ENCODE measurements at places on chromosomes 4 and X. TPM values are rescaled to one million over a fixed set of nuclear protein-coding genes. Genes with fewer than 3 reads are reported as not detected.
A peak's percentile ranks its signal among the peaks of the same experiment; 100 is the strongest.

FUNDC1 gene
- 11.1 TPM for total RNA-seq

RBMX2 gene
- 18.9 TPM for total RNA-seq

CDS1 gene
- 0.05 TPM for total RNA-seq

SSX1 gene
- 0.15 TPM for total RNA-seq

ARHGAP24 gene
- 0.61 TPM for total RNA-seq

- no peak overlapping the region for H3K27ac ChIP-seq
- H3K4me3 ChIP-seq, result no peak overlapping the region
- peaks cover 3% of the 10 kb centered on the region for H3K36me3 ChIP-seq
- no peak for DNase-seq
Measured at GRCh38 chr4:4559596-4559995, 17.7 kb upstream of the STX18 start.

- H3K4me1 ChIP-seq, result no peaks in the 10 kb centered on the region
- DNase-seq, result no peak
- no peak overlapping the region for H3K4me3 ChIP-seq
- H3K27me3 ChIP-seq, result no peaks in the 10 kb centered on the region
- H3K36me3 ChIP-seq, result no peaks in the 10 kb centered on the region
Measured at GRCh38 chr4:149292425-149293007, 523.1 kb downstream of the IQCM start.

GRCh38 chr4:112673076-112673475 lies 36.1 kb downstream of the LARP7 start:
- H3K4me1 ChIP-seq, result no peaks in the 10 kb centered on the region
- H3K27me3 ChIP-seq, result no peaks in the 10 kb centered on the region
- DNase-seq, result no peak
- no peaks in the 10 kb centered on the region for H3K36me3 ChIP-seq
- no peak overlapping the region for H3K27ac ChIP-seq

DNA sequence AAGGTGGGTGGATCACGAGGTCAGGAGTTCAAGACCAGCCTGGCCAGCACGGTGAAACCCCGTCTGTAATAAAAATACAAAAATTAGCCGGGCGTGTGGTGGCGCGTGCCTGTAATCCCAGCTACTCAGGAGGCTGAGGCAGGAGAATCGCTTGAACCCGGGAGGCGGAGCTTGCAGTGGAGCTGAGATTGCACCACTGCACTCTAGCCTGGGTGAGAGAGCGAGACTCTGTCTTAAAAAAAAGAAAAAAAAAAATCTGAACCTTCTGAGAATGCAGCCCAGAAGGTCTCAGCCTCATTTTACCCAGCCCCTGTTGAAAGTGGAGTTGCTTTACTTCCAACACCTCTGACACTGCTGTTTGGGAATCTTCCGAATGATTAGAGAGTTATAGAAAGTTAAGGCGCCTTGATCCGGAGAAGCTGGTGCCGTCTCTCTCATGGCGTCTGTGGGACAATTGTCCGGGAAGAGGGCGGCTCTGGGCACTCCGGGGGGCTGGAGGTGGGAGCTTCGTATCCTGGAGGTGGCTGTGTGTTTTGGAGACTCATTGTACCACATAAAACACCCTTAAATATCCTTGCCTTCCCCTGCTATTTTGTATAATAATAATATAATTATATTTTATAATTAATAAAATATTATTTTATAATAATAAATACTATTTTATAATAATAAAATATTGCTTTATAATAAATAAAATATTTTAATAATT lies 92.7 kb upstream of the PPP2R3B start:
- no peaks in the 10 kb centered on the region for H3K4me1 ChIP-seq
- H3K27me3 ChIP-seq, result no peaks in the 10 kb centered on the region
- no peak for DNase-seq
- H3K4me3 ChIP-seq, result no peak overlapping the region

DNA sequence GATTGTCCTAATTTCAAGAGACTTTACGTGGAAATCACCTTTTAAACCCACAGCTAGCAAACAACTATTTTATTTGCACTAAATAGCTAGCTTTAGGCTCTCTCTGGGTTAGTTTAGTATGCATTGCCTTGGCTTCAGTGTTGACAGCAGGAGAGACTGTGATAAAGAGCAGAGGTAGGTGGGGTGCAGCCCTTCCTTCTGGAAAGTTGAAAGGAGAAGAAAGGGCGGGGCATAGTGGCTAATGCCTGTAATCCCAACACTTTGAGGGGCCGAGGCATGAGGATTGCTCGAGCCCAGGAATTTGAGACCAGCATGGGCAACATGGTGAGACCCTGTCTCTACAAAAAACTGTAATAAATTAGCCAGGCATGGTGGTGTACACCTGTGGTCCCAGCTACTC lies 29.0 kb upstream of the TMEM154 start:
- DNase-seq, result no peak
- no peaks in the 10 kb centered on the region for H3K27me3 ChIP-seq
- peaks cover 11% of the 10 kb centered on the region for H3K4me1 ChIP-seq

DNA sequence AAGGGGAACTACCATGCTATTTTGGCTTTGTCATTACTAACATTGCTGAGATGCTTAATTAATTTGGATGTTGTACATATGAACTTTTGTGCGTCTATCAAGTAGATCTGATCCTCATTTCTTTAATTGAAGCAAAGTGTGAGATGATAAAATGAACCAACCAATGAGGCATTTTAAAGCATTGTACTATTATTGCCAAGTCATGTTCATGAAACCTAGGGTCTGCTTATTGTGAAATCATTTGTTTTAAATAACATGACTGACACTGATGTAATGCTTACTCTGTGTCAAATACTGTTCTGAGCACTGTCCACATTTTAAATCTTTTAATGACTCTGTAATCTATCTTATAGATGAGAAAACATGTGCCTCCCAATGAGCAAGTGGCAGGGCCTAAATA lies 57.7 kb downstream of the C4orf33 start:
- H3K36me3 ChIP-seq, result no peaks in the 10 kb centered on the region
- no peak overlapping the region for H3K4me3 ChIP-seq
- no peak for DNase-seq
- H3K27me3 ChIP-seq, result no peaks in the 10 kb centered on the region

DNA sequence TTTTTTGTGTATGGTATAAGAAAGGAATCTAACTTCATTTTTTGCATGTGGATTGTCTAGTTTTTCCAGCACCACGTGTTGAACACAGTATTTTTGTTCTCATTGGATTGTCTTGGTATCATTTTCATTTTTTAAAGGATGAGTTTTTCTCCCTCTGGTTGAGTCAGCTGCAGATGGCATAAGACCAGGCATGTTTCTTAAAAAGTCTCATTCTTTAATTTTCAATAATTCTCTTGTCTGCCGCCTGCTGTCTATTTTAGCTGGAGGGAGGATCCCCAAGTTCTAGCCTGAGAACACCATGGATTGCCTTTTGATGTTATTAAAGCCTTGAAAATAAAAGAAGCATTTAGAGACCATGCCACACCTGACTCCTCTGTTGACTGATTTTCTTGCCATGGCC lies 263.8 kb downstream of the ARHGAP24 start:
- no peaks in the 10 kb centered on the region for H3K4me1 ChIP-seq
- no peaks in the 10 kb centered on the region for H3K36me3 ChIP-seq
- no peak for DNase-seq
- H3K27me3 ChIP-seq, result no peaks in the 10 kb centered on the region
- no peak overlapping the region for H3K27ac ChIP-seq

DNA sequence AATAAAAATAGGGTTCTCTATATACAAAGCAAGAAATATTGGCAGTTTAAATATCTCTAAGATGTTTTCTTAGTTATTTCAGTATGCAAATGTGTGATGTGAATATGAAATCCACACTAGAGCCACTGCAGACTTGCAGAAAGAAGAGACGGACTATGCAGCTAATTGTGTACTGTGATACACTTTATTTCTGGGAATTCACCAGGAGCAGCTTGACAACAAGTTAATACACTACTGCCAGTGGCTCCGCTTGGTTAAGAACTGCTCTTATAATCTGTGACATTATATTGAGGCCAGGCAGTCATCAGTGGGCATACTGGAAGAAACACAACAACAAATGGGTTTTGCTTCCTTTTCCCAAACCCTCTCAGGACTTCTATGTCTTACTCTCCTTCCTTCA lies 172.0 kb downstream of the FBXW7 start:
- no peak overlapping the region for H3K27ac ChIP-seq
- DNase-seq, result no peak
- peaks cover 14% of the 10 kb centered on the region for H3K4me1 ChIP-seq

DNA sequence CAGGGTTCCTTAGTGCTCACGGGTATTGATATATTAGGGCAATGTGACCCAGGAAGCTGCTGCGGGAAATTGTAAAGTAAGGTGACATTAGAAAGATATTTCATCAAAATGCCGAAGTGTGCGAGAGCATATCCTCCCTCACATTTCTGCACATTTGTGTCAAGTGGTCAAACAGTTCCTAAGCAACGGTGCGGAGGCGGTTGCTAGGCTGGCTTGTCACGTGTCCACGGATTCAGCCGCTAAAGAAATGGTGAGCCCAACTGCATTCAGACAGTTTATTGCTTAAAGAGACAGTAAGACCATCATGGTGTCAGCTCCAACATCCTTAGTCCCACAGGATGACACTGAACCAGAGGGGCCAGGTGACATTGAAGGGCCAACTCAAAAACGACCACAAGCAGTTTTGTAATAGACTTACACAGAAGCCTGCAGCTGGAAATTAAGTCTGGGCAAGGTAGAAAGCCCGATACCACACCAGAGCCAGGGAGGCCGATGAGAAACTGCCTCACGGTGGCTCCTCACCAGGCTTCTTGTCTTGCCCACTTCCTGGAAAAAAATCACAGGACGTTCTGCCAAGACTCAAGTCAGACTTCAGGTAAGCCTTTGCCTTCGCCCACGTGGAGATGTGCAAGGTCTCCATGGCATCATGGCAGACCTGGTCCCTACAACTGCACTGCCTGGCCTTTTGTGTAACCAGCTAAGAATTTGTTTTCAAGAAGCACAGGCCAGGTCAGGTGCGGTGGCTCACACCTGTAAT lies 50.4 kb downstream of the USP11 start:
- no peak overlapping the region for H3K27ac ChIP-seq
- H3K36me3 ChIP-seq, result no peaks in the 10 kb centered on the region
- no peak overlapping the region for H3K4me3 ChIP-seq
- H3K4me1 ChIP-seq, result no peaks in the 10 kb centered on the region
- no peaks in the 10 kb centered on the region for H3K27me3 ChIP-seq

- DNase-seq, result no peak
- no peaks in the 10 kb centered on the region for H3K27me3 ChIP-seq
- no peak overlapping the region for H3K27ac ChIP-seq
- no peak overlapping the region for H3K4me3 ChIP-seq
- H3K4me1 ChIP-seq, result no peaks in the 10 kb centered on the region
- H3K36me3 ChIP-seq, result no peaks in the 10 kb centered on the region
Measured at GRCh38 chr4:141022111-141022695, 111.1 kb downstream of the RNF150 start.

GRCh38 chr4:27184508-27185155 lies 324.0 kb downstream of the STIM2 start:
- no peak for DNase-seq
- H3K4me1 ChIP-seq, result no peaks in the 10 kb centered on the region
- no peaks in the 10 kb centered on the region for H3K27me3 ChIP-seq
- no peak overlapping the region for H3K4me3 ChIP-seq

- H3K27ac ChIP-seq, result no peak overlapping the region
- no peak overlapping the region for H3K4me3 ChIP-seq
- H3K27me3 ChIP-seq, result no peaks in the 10 kb centered on the region
- no peak for DNase-seq
Measured at GRCh38 chr4:123361195-123361861, 35.3 kb upstream of the SPRY1 start.

- no peak for DNase-seq
- H3K27ac ChIP-seq, result no peak overlapping the region
- no peak overlapping the region for H3K4me3 ChIP-seq
Measured at GRCh38 chr4:155578219-155578618, 88.4 kb upstream of the GUCY1A1 start.

DNA sequence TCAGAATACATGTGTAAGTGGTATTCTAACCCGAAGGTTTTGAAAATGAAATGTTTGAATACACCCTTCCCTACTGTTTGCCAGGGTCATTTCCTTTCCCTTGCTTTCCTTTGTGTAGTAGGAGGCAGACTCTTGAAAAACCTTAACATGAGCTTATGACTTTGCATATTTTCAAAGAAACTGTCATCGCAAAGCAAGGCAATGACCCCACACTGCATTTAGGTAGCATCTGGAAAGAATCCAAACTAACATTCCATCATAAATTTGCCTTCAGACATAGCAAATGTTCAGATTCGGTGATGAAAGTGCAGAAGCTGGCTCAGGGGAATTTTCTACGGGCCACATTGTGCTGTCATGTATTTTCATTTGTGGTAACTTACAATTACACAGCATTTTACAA lies 32.3 kb downstream of the SH2D1A start:
- DNase-seq, result no peak
- H3K27ac ChIP-seq, result no peak overlapping the region
- no peak overlapping the region for H3K4me3 ChIP-seq
- no peaks in the 10 kb centered on the region for H3K36me3 ChIP-seq

GRCh38 chr4:2247128-2248043 lies 5.5 kb upstream of the HAUS3 start:
- no peak overlapping the region for H3K27ac ChIP-seq
- H3K27me3 ChIP-seq, result no peaks in the 10 kb centered on the region
- H3K4me3 ChIP-seq, result no peak overlapping the region
- H3K36me3 ChIP-seq, result no peaks in the 10 kb centered on the region
- peaks cover 6% of the 10 kb centered on the region for H3K4me1 ChIP-seq

- H3K27ac ChIP-seq, result no peak overlapping the region
- DNase-seq, result no peak
- no peaks in the 10 kb centered on the region for H3K4me1 ChIP-seq
- peaks cover 3% of the 10 kb centered on the region for H3K27me3 ChIP-seq
Measured at GRCh38 chrX:8879750-8880149, 78.6 kb upstream of the FAM9A start.

GRCh38 chr4:86704601-86705000 lies 110.5 kb downstream of the PTPN13 start:
- H3K4me1 ChIP-seq, result no peaks in the 10 kb centered on the region
- no peak overlapping the region for H3K4me3 ChIP-seq
- no peaks in the 10 kb centered on the region for H3K27me3 ChIP-seq
- no peak overlapping the region for H3K27ac ChIP-seq
- no peaks in the 10 kb centered on the region for H3K36me3 ChIP-seq

DNA sequence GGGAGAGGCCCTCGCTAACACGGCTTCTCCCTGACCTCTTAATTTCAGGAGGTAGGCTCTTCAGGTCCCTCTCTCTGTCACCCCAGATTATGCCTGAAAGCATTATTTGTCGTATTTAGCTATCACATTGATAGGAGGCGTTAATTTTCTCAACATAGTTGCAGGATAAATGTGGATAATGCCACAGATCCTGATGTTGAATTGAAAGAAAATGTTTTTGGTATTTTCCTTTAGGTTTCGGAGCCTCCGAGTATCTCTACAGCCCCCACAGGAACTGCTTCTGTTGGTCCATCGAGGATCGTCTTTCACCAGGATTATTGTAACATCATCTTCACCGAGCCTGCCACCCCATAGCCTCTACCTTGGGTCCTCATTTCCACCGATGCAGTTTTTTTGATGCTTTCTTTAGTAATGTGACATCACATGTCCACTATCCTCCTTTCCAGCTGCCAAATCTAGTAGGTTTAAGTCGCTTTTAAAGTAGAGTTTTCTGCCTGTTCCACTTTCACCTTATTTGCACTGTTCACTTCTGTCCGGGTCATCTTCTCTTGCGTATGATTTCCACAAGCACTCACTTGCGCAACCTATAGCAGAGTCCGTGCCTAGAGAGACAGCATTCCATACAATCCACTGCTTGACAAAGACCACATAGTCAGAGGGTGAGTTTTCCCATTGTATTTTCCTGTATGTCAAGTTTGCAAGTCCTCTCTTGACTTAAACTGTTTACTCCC lies 665 bp downstream of the TIGD2 start:
- 0 out of 2 replicates have a peak, but pooled peaks cover 3% of the 10 kb centered on the region for H3K4me1 ChIP-seq
- peak overlapping the region; percentile 95 for H3K4me3 ChIP-seq
- no peak for DNase-seq
- no peaks in the 10 kb centered on the region for H3K27me3 ChIP-seq
